IMR-90 (cell line): ENCODE measurements at places on chromosomes 2 and 18. TPM values are rescaled to one million over a fixed set of nuclear protein-coding genes. Genes with fewer than 3 reads are reported as not detected.

Gene NFATC1
- total RNA-seq, result 0.28 and 0.36 TPM in 2 replicates

Gene REG1B
- not detected in 2 replicates for total RNA-seq

Gene EN1
- not detected in 2 replicates for total RNA-seq

Gene LHCGR
- total RNA-seq, result under 0.01 and 0.18 TPM in 2 replicates

Gene CHST9
- not detected in 2 replicates for total RNA-seq

Gene FBXO11
- 27.1 and 32.2 TPM in 2 replicates for total RNA-seq

Gene RBMS1
- total RNA-seq, result 64.9 and 73.6 TPM in 2 replicates

DNA sequence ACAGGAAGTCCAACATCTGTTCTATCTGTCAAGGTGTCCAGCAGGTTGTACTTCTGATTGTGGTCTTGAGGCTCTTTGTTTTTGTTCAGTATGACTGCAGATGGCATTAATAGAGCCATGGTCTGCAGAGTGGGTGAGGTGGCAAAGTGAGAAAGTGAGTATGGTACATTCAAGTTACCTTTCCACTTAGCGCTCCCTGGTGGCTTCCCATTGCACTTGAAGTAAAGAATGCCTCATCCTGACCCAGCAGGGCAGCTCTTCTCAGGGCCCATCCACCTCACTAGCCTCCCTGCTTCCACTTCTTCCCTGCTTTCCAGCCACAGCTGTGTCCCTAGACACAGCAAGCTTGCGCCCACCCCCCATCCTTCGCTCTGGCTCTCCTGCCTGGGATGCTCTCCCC is 148.0 kb upstream of the ALPP start:
- peak; percentile 17 for DNase-seq
- H3K36me3 ChIP-seq, result no peaks in the 10 kb centered on the region
- H3K4me3 ChIP-seq, result no peak overlapping the region

- DNase-seq, result no peak
- no peaks in the 10 kb centered on the region for H3K4me1 ChIP-seq
- peaks cover 26% of the 10 kb centered on the region for H3K27me3 ChIP-seq
These were observed 269.3 kb downstream of the TTC32 start for GRCh38 chr2:19632403-19632991.

GRCh38 chr2:22442051-22442450 is 942.9 kb upstream of the KLHL29 start:
- no peaks in the 10 kb centered on the region for H3K27me3 ChIP-seq
- no peak for DNase-seq
- H3K4me1 ChIP-seq, result no peaks in the 10 kb centered on the region
- no peaks in the 10 kb centered on the region for H3K36me3 ChIP-seq
- no peak overlapping the region for H3K27ac ChIP-seq

- no peak overlapping the region for H3K4me3 ChIP-seq
- H3K36me3 ChIP-seq, result peaks cover 17% of the 10 kb centered on the region
- H3K27ac ChIP-seq, result peak overlapping the region; percentile 36; the same call in 1 of the 2 replicates
- no peaks in the 10 kb centered on the region for H3K27me3 ChIP-seq
- peaks cover 22% of the 10 kb centered on the region for H3K4me1 ChIP-seq
These were observed 102.1 kb downstream of the MEIS1 start for GRCh38 chr2:66536997-66537396.
